Stimulated activated CD8-positive, alpha-beta memory T cell treated with anti-CD3 and anti-CD28 coated beads, Interleukin-4, amount 100 ng/mL, for 1 hour (primary cell): ENCODE measurements at places on chromosomes 3 and 15.

GRCh38 chr3:4491855-4492207 is 1.3 kb upstream of the ITPR1 start:
- DNase-seq = no peak

GRCh38 chr3:119974656-119975055 is 119.6 kb downstream of the GSK3B start:
- no peak for DNase-seq

- DNase-seq = no peak
Measured at GRCh38 chr3:53100818-53101466, 29.3 kb downstream of the RFT1 start.

DNA sequence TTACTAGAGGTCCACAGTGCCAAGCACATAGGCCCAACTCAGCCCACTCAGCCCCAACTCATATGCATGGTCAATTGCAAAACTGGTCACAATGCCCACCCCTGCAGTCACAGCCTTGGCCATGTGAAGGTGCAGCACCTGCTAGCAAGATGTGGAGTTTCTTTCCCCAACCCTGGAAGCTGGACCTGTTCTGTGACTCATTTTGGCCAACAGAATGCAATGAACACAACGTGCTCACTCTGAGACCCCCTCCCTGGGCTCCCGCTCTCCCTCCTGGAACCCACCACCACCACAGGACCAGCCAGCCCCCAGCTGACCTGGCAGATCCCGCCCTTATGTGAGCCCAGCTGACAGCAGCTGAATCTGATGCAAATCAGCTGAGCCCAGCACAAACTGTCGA is 34.4 kb downstream of the ALDH1L1 start:
- DNase-seq = no peak

DNA sequence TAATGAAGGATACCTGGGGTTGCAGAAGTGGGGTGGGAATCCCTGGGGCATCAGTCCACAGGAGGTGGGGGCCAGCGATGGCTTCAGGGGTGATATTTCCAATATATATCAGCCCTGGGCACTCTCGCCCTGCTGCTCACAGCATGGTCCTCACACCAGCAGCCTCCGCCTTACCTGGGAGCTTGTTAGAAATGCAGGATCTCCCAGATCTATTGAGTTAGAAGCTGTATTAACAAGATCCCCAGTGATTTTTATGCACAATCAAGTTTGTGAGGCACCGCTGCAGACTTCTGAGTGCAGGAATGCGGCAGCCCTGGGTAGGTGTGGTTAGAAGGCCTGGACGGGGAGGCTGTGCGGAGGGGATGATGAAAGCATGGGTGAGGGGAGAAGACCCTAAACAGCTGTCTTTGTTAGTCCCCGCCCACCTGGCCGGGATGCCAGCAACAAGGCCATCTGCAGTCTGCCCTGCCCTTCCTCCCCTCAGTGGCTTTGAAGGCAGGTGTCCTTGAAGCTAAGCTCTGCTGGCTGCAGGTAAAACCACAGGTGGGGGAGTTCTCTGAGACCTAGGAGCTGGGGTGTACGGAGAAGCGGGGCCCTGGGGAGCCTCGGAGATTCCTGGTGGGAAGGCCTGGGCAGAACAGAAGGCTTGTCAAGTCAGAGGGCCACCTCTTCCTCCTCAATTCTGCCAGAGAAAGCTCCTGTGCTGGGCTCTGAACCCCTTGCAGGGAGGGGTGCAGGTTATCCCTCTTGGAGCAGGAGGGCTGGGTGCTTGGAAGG is 11.4 kb downstream of the FAM107A start:
- DNase-seq = no peak
